Ascending aorta (tissue), 2 donors: ENCODE measurements at places on chromosomes 6 and 20.

DNA sequence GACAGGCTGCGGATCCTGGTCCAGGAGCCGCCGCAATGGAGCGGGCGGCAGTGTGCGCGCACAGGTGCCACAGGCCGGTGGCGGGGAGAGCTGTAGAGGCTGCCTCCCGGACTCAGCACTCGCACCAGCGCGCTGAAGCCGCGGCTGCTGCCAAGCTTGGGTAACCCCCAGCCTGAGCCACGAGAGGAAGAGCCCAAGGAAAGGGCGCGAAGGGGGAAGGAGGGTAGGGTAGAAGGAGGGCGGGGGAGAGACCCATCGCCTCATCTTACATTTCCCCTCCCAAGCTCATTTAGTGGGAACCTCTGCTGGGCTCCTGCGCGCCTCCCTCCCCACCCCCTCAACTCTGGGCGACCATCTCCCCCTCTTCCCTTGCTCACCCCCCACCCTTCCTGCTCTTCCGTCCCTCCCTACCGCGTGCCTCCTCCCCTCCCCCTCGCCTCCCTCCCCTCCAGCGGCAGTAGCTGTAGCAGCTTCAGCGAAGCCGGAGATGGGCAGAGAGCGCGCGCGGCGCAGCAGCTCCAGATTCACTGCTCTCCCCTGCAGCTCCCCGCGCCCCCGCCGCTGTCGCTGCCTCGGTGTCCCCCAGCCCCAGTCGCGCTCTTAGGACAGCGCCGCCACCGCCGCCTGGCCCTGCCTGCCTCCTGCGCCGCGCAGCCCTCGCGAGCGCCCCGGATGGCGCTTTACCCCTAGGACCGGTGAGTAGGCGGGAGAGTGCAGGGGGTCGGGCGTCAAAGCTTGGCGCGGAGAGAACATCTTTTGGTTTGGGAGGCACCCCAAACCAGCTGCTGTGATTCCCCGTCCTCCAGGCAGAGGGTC, at the start of gene FUT9:
Gene FUT9, plus strand, starts transcription at position 457 of the 816 bp plus-strand sequence. CDS start 187,182 bp downstream, outside the sequence.
- DNase-seq, result no peak
- H3K36me3 ChIP-seq, result no peaks in the 10 kb centered on the region
- no peak within 1 kb of the TSS for H3K27ac ChIP-seq

DNA sequence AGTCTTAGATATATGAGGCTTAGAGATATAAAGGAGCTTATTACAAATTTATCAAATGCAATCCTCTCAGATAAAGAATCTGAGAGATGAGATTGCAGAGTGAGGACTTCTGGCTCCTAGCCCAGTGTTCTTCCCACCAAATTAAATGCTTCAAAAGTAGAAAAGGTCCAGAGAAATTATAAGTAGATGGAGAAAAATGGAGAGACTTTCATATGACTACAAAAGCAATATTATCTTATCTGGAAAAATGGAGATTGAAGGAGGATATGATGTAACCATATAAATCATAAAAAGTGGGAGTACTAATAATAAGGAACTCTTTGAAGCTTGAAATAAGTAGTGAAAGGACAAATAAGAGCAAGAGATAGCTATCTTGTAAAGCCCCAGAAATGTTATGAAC, 2.8 kb downstream of the KCTD20 start:
- DNase-seq, result no peak
- H3K4me3 ChIP-seq, result peak overlapping the region; percentile 92

DNA sequence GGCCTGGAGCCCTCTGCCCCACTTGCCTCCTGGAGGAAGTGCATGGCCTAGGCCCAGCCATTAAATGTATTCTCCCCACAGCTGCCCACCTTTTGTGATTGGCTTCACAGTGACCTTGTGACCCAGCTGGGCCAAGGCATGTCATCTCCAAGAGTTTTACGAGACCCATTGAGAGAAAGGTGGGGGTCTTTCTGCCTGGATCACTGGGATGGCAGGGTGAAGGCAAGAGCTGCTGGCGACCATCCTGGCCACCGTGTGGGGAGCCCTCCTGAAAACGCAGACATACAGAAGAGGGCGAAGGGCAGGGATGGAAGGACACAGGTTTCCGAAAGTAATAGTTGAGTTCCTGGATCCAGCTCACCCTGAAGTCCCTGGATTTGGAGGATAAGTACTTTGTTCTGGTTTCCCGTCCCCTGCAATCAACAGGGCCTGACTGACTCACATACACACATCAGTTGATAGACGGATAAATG, 12.3 kb upstream of the SPO11 start:
- no peaks in the 10 kb centered on the region for H3K36me3 ChIP-seq
- no peaks in the 10 kb centered on the region for H3K4me1 ChIP-seq
- H3K27ac ChIP-seq, result no peak overlapping the region
- H3K27me3 ChIP-seq, result no peaks in the 10 kb centered on the region

- no peak for DNase-seq
- no peaks in the 10 kb centered on the region for H3K4me1 ChIP-seq
- no peak overlapping the region for H3K27ac ChIP-seq
- H3K27me3 ChIP-seq, result no peaks in the 10 kb centered on the region
- H3K4me3 ChIP-seq, result no peak overlapping the region
- H3K36me3 ChIP-seq, result no peaks in the 10 kb centered on the region
Measured at GRCh38 chr6:145099713-145100112, 635.6 kb downstream of the EPM2A start.

- H3K27ac ChIP-seq, result no peak overlapping the region
- no peaks in the 10 kb centered on the region for H3K4me1 ChIP-seq
- DNase-seq, result no peak
- H3K27me3 ChIP-seq, result no peaks in the 10 kb centered on the region
Measured at GRCh38 chr6:31042806-31043205, 32.5 kb downstream of the MUC22 start.

DNA sequence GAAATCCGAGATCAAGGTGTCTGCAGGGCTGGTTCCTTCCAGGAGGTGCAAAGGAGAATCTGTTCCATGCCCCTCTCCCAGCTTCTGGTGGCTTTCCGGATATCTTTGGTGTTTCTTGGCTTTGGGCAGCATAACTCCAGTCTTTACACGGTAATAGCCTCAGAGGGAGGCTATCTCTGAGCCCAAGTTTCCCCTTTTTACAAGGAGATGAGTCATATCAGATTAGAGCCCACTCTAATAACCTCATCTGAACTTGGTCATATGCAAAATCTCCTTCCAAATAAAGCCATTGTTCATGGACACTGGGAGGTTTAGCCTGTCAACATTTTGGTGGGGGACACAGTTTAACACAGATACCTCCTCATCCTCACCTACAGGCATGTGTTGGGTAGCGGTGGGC, 213.7 kb downstream of the ATXN1 start:
- no peaks in the 10 kb centered on the region for H3K36me3 ChIP-seq
- DNase-seq, result no peak
- peaks cover 8% of the 10 kb centered on the region for H3K4me1 ChIP-seq
- H3K27ac ChIP-seq, result no peak overlapping the region
- no peak overlapping the region for H3K4me3 ChIP-seq

- peak; percentile 77 for DNase-seq
- no peak overlapping the region for H3K4me3 ChIP-seq
Measured at GRCh38 chr6:3697609-3698008, 53.9 kb downstream of the PXDC1 start.
